Tibial nerve (tissue), 4 donors: ENCODE measurements at places on chromosomes 1 and 21.
A peak's percentile ranks its signal among the peaks of the same experiment; 100 is the strongest.

DNA sequence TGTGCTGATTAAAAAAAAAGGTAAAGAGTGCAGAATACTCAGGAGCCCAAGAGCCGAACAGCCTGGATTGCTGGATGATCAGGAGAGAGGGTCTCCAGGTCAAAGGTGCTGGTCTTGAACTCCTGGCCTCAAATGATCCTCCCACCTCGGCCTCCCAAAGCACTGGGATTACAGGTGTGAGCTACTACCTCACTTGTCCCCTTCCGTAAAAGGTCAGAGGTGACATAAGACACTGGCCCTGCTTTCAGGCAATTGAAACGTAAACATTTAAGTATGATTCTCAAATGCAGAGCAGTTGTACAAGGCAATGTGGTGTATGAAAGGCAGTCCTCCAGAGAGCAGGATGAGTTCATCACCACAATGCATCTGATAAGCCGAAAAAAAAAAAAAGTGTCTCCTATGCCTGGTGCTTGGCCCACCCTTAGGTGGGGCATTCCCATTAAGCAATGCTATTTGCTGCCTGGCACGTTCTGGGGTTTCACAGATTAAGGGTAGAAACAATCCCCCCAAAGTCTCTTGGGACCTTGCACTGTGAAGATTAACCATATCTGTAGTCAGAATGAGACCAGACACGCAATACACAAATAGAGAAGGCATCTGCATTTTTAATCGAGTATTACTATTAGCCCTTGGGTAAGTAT is 47.7 kb downstream of the PARP1 start:
- no peak for DNase-seq

- DNase-seq: no peak
Observed at GRCh38 chr1:24095140-24095859, 16.6 kb downstream of the MYOM3 start.

GRCh38 chr1:229380536-229381160 is 37.8 kb upstream of the CCSAP start:
- no peak for DNase-seq

- no peak for DNase-seq
Observed at GRCh38 chr1:57503337-57503736, 79.5 kb upstream of the DAB1 start.

- DNase-seq: no peak
Observed at GRCh38 chr1:234705615-234706014, 95.6 kb upstream of the IRF2BP2 start.

DNA sequence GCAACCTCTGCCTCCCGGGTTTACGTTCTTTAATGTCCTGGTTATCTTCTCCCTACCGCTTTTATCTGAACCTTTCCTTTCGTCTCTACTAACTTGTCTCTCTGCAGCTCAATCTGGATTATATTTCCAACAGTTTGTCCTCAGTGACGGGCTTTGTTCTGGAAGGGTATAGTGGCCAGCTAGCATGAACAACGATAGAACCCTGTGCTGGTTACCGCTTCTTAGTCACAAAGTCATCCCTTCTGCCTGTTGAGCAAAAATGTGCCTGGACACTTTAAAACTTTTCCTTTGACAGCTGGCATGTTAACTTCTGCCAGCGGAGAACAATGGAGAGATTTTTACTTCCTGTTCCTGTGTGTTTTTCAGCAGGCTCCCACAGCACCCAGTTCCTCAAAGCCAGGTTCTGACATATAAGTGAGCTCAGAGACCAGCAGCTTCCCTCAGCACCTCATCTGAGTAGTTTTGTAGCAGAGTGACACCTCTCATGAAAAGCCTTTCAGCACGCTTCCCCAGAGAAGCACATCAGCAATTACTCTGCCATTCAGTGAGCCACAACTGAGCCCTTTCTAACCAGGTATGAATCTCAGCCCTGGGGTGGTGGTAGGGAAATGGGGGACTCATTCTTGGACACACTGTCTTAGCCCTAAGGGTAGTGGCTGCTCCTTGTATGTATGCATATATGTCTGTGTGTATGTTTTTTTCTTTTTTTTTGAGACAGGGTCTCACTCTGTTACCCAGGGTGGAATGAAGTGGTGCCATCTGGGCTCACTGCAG is 23.6 kb upstream of the CCDC17 start:
- DNase-seq: no peak

DNA sequence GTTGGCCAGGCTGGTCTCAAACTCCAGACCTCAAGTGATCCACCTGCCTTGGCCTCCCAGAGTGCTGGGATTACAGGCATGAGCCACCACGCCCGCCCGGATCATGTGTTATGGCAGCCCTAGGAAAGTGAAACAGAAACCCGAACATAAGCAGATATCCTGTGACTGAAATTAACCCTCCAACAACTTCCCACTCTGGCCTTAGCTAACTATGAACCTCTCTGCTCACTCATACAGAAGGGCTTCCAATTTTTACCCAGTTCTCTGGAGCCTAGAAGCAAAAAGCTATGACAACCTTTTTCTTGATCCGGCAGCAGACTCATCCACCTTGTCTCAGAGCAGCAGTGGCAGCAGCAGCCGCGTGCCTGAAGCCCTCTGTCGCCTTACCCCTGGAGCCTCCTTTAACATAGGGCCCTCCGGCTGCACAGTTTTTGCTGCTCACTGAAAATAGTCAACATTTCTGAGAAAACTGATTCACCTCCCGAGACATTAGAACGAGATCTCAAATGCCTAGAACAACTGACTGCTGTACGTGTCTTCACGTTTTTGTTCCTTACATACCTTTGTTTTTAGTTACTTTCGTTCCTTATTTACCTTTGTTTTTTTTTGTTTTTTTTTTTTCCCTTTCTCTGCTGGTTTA is 9.3 kb downstream of the CBR1 start:
- peak; percentile 15 for DNase-seq

DNA sequence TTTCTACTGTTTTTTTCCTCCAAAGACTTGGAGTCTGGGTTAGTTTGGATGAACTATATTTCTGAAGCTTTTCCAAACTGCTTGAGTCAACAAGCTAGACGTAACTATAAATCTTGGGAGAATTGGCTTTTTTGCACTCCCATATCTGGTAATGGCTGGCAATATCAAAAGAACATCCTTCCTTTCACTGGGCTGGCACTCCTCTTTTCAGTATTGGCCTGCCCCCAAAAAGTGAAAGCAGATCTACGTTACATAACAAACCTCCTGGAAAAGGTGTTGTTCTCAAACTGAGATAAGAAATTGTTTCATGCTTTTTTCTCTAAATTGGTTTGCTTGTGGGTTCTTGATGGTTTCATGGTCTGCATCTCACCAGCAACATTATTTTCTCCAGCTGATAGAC is 499.3 kb downstream of the NEGR1 start:
- DNase-seq: no peak

GRCh38 chr1:22153660-22154437 is 11.0 kb upstream of the WNT4 start:
- DNase-seq: no peak

DNA sequence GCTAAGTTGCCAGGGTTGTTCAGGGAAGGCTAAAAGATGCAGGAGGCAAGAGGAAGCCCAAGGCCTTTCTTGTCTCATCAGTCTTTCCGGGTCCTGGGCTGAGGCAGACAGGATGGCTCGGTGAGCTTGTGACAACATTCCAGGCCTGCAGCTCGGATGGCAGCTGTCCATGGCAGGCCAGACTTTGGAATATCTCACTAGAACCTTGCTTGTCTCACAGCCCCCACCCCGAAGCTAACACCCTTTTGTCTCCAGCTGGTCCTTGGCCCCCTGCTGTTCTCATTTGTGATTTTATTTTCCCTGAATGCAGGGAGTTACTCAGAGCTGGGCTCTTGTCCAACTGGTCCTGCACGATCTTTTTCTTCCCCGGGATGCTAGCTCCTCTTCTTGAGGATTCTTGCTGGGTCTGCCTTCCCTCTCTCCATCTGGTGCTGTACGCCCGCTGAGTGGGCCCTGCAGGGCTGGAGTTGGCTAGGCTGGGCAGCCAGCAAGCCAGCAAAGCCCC is 477.2 kb upstream of the CAMK1G start:
- no peak for DNase-seq

GRCh38 chr1:162388083-162388594 is 6.6 kb downstream of the C1orf226 start:
- DNase-seq: no peak

GRCh38 chr1:77834771-77835334 is 53.6 kb upstream of the NEXN start:
- DNase-seq: peak; percentile 65

DNA sequence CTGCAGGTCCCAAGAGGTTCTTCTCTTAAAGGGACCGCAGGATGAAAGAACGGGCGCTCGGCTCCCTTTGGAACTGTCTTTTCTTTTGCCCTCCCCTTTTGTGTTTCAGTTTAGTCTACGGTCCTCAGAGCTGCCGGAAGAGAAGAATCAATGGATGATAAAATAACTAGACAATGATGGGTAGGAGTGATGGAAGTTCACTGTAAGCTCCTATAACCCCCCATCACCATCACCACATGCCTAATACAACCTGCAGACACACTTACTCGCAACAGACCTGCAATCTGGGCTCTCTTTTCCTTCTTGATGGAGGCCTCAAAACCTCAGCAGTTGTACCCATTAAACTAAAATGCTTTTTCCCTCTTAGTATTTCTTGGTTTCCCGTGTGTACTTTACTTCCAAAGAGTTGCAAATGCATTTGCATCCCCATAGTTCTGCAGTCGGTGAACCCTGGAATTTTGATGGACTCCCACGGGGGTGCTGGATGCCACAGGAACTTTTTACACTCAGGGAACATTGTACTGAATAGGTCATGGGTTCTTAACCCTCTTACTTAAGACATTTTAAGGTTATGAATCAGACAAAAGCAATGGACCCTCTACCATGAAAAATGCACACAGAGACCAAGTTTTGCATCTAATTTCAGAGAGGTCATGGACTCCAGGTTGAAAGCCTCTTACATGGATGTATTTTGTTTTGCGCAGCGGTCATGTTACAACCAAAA is 633 bp upstream of the RFX5 start:
- DNase-seq: no peak

GRCh38 chr1:46749404-46749803 is 30.5 kb upstream of the EFCAB14 start:
- no peak for DNase-seq

DNA sequence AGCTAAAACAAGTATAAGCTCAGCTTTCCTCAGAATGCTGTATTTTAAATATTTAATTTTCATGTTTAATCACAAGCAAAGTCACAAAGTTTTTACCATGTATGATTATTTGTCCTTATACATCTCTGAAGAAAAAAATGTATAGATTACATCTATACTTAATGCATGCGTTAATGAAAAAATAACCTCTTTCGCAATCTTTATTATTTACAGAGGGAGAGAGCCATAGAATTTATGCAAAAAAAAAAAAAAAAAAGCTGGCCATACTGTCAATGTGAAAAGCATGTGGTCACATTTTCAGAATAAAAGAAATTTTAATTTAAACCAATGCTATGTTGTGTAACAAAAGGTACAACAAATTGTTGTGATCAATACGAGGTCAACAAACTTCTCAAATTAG is 148.2 kb downstream of the AKT3 start:
- no peak for DNase-seq

- DNase-seq: no peak
Observed at GRCh38 chr1:158969855-158970254, 38.5 kb downstream of the PYHIN1 start.

- no peak for DNase-seq
Observed at GRCh38 chr1:224076407-224076806, 37.5 kb upstream of the FBXO28 start.

DNA sequence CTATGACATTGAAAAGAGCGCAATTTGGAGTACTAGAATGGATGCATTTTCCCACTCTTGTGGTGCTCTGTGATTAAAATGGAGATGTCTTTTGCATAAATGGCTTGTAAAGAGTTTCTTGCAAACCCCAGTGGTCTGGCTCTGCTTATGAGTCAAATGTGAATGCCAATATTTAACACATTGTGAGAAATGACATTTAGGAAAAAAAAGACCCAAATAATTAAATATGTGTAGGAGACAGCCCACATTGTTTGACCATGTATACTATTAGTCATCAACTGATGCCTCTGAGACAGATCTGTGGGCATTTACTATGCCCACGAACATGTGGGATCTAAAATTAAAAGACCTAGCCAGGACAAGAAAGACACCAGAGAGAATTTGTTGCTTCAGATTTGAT is 22.2 kb upstream of the RUNX1 start:
- DNase-seq: no peak

DNA sequence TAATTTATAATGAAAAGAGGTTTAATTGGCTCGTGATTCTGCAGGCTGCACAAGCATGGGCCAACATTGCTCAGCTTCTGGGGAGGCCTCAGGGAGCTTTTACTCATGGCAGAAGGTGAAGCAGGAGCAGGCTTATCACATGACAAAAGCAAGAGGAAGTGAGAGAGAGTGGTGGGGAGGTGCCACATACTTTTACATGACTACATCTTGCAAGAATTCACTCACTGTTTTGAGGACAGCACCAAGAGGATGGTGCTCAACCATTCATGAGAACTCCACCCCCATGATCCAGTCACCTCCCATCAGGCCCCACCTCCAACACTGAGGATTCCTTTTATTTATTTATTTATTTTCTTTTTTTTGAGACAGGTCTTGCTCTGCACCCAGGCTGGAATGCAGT is 5.5 kb upstream of the PLEKHM2 start:
- DNase-seq: no peak

DNA sequence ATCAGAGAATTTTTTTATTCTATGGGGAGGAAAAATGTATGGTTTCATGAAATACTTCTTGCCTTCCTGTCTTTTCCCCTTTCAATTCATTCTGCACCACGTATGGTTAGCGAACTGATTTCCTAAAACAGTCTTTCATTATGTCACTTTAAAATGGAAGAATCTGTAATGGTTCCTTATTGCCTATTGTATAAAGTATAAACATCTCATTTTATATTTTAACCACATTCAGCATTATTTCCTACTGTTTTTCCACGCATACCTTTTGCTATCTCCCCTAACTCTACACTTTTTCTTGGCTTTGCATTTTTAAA is 232.3 kb upstream of the B3GALT2 start:
- DNase-seq: no peak

- no peak for DNase-seq
Observed at GRCh38 chr1:78603206-78603605, 17.0 kb upstream of the IFI44L start.

- peak; percentile 91 for DNase-seq
Observed at GRCh38 chr1:27102707-27103468, 52.0 kb downstream of the SLC9A1 start.

- no peak for DNase-seq
Observed at GRCh38 chr1:153565529-153566374, at the start of gene S100A2. TSS of gene S100A2 (minus strand) at chr1:153565844. CDS start at chr1:153563877, 1,967 bp downstream.

DNA sequence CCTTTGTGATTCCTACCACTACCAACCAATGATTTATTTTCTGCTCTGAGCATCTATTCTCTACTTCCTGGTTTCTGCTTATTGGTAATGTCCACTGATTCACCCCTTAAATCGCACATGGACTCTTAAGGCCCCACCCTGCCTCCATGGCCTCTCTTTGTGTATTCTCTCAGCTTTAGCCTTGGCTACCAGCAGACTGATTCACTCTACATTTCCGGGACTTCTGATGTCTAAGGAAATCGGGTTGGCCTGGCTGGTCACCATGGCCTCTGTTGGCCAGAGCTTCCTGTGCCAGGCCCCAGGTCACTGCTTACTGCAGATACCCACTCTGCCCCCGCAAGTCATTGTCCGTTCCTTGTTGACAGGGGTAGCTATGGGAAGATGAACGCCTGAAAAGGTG is 40.9 kb downstream of the PDPN start:
- DNase-seq: no peak

GRCh38 chr1:1109743-1110142 is 6.1 kb downstream of the C1orf159 start:
- no peak for DNase-seq
